ENCODE measurements at places on chromosomes 1 and 21.

DNA sequence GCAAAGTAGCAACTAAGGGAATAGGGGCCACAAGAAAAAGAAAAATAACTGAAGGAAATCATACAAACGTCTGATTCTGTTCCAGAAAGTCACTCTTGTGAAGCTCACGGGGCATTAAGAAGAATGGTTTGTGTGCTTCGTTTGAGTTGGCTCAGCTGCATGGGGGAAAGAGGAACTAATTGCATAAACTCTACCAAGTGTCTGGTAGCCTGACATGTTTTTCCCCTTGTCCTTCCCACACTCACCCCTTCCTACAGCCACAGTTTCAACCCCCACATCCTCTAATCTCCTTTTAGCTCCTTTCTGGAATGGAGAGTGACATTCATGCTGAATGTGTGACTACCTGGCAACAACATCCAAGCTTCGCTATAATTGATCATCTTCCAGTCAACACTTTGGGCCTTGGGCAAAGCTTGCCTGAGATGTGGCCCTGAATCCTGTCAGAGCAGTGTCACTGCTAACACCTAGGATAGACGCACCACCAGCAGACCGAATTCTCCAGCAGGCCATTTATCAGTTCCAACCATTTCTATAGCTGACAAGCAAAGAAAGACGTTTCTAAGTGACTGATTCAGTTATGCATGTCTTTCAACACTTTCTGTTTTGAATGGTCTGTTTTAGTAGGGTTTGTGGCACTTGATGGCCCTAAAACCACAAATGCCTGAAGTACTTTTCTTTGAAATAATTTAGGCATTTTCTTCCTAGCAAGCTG is 439.6 kb downstream of the TTLL7 start:
- DNase-seq = no peak

DNA sequence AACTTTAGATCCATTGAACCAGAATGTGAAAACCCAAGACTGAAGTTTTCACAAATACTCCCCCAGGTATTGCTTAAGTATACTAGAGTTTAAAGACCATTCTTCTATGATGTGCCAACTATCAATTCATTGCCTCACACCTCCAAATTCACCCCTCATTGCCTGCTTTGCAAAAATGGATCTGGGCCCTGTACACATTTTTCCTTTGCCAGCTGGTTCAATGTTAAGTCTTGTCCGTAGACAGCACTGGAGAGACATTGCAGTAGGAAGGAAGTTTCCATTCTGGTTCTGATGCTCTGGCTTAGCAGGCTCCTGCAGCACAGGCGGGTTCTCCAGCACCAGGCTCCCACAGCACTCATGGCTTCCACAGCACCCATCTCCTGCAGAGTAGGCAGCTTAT is 130.0 kb downstream of the PROX1 start:
- no peak for DNase-seq

DNA sequence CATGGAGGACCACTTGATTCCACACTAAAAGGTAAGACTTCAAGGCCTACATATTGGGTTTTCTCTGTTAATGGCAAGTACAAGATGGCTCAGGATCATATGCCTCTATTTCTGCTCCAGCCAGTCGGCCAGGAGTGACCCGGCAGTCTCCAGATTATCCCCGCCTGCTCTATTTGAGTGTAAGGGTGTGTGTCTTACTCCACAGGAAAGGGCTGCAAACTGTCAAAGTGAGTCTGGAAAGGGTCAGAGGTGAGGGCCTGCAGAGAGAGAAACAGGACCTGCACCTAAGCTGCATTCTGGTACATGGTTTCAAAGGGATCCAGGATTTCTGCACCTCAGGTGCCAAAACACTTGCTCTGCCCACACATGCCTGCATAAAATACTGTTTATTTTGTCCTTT is 9.2 kb downstream of the ZNF692 start:
- no peak for DNase-seq

GRCh38 chr1:13756557-13757315 is 56.7 kb downstream of the PRDM2 start:
- DNase-seq = no peak

DNA sequence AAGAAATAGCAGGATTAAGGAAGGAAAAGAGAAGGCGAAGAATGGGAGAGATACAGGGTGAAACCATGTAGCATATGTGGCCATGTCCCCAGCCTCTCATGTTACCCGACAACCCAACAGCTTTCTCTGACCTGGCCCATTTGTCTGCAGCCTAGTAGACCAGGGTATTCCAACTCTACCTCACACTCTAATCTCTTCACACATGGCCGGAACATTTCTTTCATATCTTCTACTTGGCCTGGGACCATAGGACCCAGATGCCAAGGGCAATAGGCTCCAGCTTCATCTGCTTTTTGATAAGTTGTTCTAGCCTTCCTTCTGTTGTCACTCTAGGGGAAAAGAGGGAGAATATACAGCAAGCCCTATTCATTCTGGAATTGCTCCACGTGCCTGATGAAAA is 95.0 kb upstream of the DPT start:
- DNase-seq = no peak

GRCh38 chr1:179105393-179105792 is 23.5 kb downstream of the TOR3A start:
- no peak for DNase-seq

- DNase-seq = no peak
Observed at GRCh38 chr1:200410566-200410878, 686 bp upstream of the ZNF281 start.

DNA sequence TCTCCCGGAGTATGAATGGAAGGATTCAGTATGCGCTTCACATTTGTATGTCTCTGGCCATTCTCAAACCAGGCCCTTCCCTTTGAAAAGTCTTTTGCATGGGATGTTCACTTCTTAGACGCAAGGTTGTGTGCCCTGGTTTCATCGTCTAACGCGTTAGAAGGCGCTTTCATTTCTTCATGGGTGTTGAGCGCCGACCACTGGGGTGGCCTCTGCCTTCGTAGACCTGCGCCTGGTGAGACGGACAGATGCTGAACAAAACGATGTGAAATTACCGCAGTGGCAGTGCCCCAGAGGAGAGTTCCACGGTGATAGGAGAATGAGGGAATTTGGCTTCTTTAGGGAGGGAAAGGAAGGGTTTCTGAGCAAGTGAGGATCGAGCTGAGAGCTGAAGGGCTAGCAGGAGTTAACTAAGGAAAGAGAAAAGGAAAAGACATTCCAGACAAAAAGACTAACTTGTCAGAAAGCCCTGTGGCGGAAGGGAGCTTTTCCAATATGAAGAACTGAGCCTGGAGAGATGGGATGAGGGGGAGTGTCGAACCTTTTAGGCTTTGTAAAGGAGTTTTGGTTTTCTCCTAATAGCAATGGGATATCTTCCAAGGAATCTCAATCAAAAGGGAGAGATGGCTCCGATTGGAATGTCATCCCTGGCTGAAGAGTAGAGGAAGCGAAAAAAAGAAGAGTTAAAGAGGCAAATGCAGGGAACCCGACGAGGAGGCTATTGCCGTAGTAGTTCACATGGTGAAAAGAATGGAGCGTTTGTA is 951 bp downstream of the GGPS1 start:
- peak; percentile 35 for DNase-seq

- DNase-seq = no peak
Observed at GRCh38 chr1:175701590-175701989, 41.8 kb downstream of the TNR start.

DNA sequence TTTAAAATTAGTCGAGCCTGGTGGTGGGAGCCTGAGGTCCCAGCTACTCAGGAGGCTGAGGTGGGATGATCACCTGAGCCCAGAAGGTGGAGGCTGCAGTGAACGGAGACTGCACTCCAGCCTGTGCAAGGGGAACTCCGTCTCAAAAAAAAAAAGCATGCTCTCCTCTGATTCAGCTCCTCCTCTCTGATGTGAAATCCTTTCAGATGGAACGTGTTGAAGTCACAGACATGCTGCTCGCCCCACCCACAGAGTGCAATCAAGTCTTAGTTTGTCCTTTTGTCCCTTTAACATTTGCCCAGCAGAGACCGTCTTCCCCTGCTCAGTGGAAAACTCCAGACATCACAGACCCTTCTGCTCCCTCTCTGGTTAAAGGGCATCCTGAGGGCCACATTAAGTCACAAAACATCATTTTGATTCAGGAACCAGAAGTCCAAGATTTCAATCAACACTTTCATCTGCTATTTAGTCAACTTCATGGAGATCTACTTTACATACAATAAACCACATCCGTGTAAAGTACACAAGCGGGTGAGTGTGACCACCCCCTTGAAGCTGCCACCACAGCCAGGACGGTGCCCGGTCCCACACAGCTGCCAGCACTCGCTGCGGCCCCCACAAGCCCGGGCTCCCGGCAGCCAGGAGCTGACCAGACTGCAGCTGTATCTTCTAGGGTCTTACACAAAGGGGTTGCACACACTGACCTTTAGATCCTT is 18.9 kb upstream of the RNF223 start:
- no peak for DNase-seq

DNA sequence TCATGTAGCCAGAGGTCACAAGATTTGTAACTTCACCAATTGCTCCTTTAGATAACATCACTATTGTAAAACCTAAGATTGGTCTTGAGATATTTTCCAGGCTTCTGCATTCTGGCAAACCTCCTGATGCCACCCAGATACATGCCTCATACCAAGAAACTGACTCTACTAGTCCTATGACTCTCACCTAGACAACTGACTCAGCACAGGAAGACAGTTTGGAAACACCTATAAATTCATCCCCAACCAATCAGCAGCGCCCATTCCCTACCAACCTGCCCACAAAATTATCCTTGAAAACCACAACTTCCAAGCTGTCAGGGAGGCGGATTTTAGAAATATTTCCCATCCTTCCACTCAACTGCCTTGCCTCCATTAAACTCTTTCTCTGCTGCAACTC is 2.6 kb downstream of the NME7 start:
- DNase-seq = no peak

DNA sequence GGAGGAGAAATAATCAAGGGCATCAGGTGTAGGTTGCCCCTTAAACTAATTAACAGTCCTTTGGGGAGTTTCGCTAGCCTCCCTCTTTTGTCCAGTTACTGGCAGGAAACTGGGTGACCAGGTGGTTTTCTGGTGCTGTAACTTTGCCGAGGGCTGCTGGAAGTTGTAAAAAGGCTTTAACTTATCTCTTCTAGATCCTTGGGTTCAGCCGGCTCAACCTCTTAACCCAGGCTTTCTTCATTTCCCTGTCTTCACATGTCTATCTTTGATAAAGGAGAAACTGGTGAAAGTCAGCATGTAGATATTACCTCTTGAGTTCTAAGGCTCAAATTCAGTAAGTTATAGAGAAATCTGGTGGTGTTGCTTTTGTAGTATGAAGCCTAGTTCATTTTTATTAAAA is 289.7 kb upstream of the NRIP1 start:
- DNase-seq = no peak

GRCh38 chr1:209183195-209183594 is 400.3 kb upstream of the CAMK1G start:
- no peak for DNase-seq

GRCh38 chr1:219553934-219554502 is 58.9 kb downstream of the ZC3H11B start:
- no peak for DNase-seq

DNA sequence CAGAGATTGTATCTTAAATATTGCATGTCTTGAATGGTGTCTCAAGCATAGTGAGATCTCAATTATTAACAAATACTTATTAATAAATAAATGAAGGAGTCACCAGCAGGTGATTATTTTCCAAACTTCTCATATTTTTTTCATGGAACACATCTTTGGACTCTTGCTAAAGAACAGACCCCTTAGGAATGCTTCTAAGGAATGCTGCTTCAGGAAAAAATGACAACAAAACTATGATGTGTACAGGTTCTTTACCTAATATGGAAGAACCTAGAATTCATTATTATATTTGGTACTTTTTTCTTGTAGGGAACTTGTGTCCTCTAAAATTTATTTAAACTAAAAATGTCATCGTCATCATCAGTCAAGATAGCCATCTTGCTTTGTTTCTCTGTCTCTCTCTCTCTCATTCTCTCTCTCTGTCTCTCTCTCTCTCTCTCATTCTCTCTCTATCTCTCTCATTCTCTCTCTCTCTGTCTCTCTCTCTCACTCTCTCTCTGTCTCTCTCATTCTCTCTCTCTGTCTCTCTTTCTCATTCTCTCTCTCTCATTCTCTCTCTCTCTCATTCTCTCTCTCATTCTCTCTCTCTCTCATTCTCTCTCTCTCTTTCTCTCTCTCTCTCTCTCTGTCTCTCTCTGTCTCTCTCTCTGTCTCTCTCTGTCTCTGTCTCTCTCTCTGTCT is 63.0 kb upstream of the ETS2 start:
- no peak for DNase-seq

- no peak for DNase-seq
Observed at GRCh38 chr1:50047916-50048694, 24.4 kb upstream of the AGBL4 start.

- no peak for DNase-seq
Observed at GRCh38 chr21:44966135-44967081, 26.6 kb downstream of the SLX9 start.

DNA sequence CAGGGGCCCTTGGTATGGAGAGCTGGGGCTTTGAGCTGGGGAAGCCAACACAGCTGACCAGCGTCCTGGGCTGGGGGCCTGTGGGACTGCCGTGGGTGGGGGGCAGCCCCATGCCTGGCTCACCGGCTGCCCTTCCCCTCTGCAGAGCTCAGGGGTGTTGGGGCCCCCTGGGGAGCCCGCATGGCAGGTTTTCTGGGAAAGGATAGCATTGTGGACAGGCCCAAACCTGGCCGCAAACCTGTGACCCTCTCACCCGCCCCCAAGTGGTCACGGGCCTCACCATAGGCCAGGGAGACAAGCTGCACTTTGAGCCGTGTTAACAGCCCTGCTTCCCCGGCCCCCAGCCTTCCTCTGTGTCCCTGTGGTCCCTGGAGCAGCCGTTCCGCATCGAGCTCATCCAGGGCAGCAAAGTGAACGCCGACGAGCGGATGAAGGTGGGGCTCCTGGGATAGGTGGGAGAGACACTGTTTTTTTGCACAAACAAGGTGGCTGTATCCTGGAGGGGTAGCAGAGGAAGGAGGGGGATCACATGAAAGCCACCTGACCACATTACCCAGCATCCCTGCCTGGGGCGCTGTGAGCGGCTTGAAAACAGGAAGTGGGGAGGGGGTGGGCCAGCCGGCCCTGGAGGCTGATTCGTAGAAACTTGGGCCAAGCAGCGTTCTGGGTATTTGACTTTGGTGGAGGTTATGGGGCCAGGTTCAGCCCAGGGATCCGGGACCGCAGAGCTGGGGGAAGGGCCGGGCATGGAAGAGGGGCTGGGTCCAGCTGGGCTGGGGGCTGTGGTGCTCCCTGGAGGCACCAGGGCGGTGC is 65.9 kb downstream of the PIK3CD start:
- DNase-seq = peak; percentile 80

DNA sequence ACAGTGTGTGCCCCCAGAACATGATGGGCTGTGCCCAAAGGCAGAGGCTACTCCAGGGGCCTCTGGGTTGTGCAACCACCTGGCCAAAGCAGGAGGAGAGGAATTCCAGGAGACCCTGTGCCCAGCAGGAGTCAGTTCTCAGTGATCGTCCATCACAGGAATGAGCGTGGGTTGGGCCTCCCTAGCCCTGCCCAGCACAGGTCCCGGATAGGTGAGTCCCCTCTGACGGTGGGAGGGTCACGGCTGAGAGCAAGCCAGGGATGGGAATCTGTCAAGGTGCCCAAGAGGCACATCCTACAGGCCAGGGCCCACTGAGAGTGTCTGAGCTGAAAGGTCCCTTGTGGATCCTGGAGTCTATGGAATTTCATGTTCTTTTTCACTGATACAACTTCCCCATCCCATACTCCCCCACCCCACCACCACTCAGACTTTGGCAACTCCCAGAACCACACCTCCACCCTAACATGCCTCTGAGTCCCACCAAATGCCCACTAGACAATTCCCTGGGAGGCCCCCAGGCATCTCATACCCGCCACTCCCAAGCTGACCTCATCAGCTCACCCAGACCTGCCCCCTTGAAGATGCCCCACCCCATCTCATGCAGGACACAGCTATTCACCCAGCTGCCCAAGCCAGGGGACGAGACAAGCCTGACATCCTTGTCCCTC is 3.1 kb downstream of the GJB4 start:
- no peak for DNase-seq

Data from stimulated activated CD8-positive, alpha-beta memory T cell treated with anti-CD3 and anti-CD28 coated beads, Interleukin-15, amount 100 ng/mL, for 48 hours (primary cell).